ENCODE measurements at places on chromosomes 6 and 20. TPM values are rescaled to one million over a fixed set of nuclear protein-coding genes. Genes with fewer than 3 reads are reported as not detected.

The MYT1 gene
- polyA plus RNA-seq: 0.80 TPM

The TSHZ2 gene
- 13.7 TPM for polyA plus RNA-seq

The LGSN gene
- 0.43 TPM for polyA plus RNA-seq

The HSPA1L gene
- polyA plus RNA-seq: 4.6 TPM

The ANKRD66 gene
- not detected for polyA plus RNA-seq

The IL17A gene
- polyA plus RNA-seq: not detected

The TBX18 gene
- polyA plus RNA-seq: 9.1 TPM

GRCh38 chr20:17910828-17911294 is 57.7 kb downstream of the SNX5 start:
- DNase-seq: peak; percentile 70

DNA sequence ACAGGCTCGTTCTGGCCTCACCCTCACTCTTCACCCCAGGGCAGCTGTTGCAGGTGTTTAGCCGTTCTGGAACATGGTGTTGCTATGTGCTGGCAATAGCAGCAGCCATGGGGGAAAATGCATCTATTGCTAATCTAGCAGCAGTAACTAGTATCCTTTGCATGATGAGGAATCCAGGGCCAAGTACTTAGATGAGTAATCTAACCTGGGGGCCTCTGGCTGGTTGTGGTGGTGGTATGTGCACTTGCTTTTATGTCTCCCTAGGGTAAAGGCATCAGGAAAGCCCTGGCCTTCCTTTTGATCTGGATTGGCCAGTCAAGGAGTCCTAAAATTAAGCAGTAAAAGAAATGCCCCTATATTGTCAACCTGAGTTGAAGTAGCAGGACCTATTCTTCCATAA is 594.5 kb upstream of the MAP3K7 start:
- DNase-seq: no peak

GRCh38 chr20:19739351-19739750 is 18.7 kb upstream of the RIN2 start:
- DNase-seq: no peak

GRCh38 chr6:149922642-149923326 is at the start of gene RAET1G:
TSS of gene RAET1G (minus strand) at chr6:149923121. CDS start at chr6:149923010, 111 bp downstream.
- peak; percentile 88 for DNase-seq

DNA sequence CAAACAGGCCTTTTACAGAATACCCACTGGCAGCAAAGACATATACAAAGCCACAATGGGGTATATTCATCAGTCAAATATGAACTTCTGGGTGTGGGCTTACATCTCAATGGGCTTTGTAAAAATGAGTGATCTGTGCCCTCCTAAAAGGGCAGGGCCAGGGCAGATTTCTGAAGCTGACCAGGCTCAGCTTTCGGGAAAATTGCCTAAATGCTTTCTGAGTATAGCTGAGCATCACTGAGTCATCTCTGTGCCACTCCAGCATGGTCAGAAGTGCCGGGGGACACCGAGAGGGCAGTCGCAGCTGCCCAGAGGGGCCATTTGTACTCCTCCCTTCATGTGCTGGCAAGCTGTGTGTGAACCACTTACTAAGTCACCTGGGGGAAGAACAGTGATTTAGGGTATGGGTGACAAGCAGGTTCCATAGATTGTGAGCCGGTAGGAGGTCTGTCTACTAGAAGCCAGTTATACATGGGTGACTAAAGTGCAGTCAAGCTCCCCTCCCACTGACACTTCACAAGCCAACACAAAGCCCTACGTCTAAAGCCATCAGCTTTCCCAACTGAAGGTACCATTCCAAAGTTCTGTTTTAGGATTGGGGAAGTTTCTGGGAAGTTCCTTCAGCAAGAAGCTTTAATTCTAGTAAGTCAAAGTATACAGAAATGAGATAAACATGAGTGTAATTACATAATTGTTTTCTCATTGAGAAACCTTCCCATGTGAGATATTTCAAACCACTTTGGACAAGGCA is 147.6 kb upstream of the TAB2 start:
- no peak for DNase-seq

DNA sequence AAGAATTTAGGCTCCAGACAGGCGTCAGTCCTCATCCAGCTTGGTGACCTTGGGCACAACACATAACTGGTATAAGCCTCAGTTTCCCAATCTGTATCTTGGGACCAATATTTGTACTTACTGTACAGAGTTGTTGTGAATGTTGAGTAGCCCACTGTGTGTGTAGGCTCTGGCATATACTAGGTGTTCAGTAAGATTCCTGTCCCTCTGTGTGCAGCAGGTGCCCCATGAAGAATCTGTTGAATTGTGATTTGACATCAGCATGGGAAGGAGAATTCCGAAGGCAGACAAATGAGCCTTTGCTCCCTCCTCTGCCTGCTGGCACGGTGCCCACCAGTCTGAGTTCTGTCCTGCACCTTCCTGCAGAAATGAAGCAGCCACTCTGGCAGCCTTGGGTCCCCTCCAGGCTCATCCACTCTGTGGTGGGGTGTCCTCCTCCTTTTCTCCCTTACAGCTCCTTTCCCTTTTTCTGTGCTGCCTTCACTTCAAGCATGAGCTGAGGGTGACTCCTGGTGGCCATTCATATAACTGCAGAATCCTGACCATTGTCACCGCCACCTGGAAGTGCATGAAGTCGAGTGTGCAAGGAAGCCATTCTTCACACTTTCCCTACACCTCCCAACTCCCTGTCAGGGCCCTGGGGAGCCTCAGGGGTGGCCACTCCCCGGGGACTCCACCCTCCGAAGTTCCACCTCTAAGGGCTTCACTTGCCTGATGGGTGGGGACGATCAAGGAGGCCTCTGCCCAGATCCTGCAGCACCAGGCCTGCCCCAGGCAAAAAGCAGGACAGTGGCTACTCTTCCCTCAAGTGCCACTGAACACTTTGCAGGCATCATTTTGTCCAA is 48.2 kb downstream of the MRPL14 start:
- DNase-seq: peak; percentile 79

DNA sequence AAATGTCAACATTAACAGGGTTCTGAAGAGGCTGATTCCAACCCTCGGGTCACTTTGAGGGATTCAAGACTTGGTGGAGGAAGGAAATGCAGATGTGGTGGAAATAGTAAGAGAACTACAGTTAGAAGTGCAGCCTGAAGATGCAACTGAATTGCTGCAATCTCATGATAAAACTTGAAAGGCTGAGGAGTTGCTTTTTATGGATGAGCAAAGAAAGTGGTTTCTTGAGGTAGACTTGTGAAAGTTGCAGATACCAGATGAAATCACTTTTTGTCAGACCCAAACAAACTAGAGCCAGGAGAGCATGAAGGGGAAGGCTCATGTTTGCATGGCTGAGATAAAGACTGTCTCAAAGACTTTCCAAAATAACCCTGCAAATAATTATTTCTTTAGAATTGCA is 16.2 kb downstream of the ANKRD6 start:
- no peak for DNase-seq

GRCh38 chr6:14656078-14656521 is 538.5 kb downstream of the CD83 start:
- no peak for DNase-seq

DNA sequence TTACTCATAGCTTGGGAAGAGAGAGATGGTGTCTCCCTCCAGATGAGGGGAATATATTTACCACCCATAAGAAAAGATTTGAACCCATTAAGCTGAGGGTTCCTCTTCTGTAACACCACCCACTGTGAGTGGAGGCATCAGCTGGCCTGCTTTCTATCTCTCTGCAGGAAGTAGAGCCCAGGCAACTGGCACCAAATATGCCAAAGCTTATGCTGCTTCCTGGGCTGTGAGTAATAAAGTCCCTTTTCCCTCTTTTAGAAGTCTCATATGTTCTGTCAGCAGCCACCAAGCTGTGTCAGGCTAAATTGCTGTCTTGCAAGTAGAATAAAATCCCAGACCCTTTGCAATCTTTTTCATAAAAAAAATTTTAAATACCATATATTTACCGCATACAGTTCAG is 241.4 kb downstream of the LAMA2 start:
- DNase-seq: no peak

DNA sequence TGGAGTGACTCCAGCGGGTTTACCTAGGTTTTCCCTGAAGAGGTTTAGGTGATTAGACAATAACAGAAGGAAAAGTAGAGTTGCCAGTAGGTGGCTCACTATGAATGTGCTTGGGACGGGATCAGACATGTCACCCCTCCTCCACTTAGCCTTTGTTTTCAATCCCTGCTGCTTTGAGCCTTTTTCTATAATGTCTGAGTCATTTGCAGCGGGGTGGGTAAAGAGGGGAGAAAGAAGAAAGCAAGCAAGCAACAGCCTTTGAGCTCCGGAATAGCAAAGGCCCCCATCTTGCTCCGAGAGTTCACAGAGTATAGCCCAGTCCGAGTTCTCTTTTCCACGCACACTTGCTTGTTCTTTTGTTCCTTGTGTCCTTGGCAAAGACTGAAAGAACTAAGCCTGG is 129.1 kb downstream of the PACRG start:
- DNase-seq: peak; percentile 81

DNA sequence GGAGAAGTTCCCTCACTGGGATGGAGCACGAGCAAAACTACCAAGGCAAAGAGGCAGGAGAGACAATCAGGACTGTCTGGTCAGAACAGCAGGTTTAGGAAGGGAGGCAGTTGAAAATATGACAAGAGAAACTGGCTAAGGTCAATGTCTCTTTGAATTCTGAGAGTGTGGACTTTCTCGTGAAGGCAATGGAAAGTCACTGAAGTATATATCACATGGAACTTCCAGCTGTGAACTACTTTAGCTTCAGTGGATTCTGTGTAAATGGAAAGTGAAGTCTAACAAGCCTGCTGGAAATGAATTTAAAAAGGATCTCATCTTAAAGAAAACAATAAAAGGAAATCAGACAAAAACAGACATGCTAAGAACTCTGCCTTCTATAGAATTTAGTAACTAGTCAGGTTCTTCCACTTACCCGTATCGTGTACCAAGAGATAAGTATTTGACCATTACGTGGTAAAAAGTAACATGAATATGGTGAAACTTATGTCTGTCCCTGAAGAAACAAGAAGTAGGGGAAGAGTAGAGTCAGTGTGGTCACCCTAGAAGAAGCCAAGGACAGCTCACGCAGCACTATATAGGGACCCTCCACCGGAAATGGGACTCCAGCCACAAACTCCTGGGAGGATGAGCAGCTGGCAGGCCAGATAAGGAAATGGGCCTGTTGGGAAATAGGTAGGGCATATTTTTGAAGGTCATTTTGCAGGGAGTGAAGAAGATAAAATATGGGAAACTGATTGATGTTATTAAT is 123.4 kb downstream of the MAP7 start:
- DNase-seq: no peak

DNA sequence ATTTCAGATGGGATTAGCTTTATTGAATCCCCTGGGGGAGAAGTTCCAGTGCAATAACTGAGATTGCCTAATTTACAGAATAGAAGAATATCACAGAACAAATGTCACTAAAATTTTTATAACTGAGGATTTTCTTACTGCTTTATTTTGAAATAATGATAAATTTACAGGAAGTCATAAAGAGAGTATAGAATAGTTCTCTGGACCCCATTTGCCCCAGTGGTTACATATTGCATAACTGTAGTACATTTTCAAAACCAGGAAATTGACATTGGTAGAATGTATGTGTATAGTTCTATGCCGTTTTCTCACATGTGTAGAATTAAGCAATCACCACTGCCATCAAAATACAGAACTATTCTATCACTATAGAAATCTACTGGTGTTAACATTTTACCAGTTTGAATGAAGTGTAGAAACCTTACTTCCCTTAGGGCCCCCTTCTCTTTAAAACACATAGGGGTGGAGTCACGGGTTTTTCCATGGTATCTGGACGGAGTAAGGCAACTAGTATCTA is 18.3 kb downstream of the KIF6 start:
- no peak for DNase-seq

GRCh38 chr20:18527339-18527738 is 19.6 kb downstream of the SEC23B start:
- DNase-seq: no peak

DNA sequence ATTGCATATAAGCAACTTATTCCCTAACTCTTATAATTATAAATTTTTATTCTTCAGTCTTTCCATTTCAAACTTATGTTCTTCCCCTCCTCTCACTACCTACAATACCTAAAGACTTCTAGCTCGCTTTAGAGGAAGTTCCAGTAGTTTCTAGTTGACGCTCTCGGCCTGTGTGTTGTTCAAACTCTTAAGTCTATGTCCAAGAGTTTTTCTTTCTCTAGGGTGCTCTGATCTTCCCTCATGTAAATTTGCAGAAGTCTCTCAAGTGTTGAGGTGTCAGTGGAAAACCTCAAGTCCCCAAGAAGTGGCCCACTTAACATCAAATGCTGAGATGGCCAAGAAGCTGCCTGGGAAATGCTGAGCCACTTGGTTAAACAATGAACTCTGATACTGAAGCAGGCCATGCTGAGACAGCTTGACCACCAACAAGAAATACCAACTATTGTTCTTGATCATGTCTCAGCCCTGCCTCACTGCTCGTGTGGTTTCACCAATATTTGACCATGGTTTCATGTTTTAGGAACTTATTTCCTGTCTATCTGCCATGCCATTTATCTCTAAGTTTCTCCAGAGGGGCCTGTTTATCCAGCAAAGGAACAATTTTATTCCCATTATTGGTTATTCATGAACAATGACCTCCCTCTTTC is 100.9 kb upstream of the TCF21 start:
- DNase-seq: no peak

DNA sequence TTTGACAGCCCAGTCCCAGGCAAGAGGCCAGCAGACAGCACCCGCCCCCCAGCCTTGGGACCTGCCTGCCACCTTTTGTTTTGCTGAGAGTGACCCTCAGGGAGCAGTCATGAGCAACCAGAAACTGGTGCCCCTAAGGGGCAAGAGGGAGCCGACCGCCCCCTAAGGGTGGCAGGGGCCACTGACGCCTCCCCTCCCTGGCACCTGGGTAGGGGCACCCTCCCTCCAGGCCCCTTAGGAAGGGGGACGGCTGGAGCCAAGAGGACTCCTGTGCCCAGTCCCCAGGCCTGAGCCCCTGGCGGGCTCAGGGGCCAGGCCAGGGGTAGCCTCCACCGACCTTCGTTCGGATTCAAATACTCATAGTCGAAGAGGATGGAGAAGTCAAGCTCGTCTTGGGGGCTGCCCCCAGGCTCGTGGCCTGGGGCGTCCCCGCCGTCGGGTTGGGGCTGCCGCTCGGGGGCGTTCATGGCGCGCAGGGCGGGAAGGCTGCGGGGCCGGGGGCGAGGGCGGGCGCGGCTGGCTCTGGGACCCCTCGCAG is 417 bp downstream of the NFATC2 start:
- no peak for DNase-seq

DNA sequence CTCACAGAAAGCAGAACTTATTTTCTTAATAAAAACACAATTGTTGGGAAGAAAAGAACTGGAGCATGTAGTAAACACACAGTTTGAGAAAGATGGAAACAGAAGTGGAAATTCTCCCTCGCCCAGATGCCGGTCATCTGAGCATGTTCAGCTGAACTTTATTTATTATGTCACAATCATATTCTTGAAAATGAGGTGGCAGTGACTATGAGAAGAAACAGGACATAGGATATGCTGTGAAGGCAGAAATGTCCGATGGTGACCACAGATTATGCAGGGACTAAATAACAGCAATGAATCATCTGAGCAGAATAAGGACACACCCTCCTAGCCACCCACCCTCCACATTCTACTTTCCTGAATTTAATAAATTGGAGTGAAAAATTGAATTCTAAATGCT is 425.3 kb upstream of the NOX3 start:
- DNase-seq: no peak
